Head of caudate nucleus (tissue), 42 donors: ENCODE measurements at places on chromosomes 16 and 17.

DNA sequence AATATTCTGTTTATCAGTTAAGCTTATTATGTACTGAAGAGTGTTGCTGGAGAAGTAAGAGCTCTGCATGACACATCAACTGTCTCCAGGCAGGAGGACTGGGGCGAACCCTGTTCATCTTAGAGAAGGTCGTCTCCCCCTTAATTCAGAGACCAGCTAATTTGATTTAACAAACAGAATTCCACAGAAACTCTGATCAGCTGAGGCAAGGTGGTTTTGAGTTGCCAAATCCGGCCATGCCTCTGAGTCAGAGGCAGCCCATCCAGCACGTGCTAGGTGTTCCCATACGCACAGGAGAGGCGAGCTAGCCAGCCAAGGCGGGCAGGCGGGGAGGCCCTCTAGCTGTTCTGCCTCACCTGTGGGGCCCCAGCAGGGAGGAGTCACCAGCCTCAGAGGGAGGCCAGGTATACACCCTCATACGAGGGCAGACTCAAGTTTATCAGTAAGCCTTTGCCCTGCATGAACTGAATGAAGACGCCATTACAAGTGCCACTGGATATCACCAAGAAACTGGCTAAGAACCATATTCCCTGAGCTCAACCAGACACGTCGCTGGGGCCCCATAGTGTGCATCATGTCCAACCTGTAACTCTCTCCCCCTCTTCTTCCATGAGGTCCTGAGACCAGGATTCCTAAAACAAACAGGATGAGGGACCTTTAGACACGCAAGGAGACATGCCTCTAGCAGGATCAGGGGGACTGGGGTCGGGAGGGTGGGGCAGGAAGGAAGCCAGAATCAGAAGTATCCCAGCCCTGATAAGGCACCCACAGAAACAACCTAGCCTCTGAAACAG, 25.7 kb downstream of the STAT5A start:
- DNase-seq = no peak

DNA sequence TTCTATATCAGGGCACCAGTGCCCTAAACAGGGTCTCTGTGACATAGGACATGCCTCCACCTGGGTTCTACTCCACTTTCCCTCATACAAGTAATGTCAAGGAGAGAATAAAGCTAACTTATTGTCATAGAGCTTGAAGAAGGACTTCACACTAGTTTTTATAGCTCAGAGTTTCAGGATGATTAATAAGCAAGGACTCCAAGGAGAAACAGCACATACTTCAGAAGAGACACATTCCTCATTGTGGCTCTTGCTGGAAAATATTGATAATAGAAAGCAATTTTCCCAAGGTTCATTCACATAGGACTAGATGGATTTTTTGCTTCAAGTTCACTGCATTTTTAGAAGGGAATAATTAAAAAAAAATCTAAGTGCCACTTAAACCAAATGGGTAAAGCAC, 133.3 kb downstream of the CA10 start:
- no peak for DNase-seq

- DNase-seq = no peak
Observed at GRCh38 chr16:554640-555365, 5.4 kb upstream of the PRR35 start.

DNA sequence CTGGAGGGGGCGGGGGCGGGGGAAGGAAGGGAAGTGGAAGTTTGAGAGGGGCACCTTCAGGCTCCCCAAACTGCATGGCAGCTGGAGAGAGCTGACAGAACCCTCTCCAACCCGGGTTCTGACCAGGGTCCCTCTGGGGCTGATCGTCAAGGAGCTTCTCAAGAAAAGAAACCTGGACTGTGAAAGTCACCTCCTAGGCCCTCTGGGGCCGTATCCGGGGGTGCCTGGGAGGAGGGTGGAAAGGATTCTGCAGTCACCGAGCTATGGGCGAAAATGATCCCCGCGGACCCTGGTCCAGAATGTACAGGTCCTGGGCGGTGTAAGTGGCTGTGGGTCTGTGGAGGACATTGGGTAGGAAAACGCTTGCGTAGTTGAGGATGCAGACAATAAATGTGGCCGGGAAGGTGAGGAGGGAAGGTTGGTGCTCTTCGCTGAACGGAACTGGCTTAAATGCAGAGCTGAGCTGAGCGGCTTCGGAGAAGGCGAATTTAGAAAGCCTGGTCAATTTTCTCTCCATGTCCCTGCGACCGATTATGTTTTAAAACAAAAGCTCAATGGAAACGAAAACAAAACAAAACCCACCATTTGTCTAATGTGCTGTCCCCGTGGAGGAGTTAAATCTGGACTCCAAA, 3.6 kb upstream of the LHX1 start:
- no peak for DNase-seq

GRCh38 chr17:30950669-30951399, 20.0 kb upstream of the RNF135 start:
- peak; percentile 68 for DNase-seq

DNA sequence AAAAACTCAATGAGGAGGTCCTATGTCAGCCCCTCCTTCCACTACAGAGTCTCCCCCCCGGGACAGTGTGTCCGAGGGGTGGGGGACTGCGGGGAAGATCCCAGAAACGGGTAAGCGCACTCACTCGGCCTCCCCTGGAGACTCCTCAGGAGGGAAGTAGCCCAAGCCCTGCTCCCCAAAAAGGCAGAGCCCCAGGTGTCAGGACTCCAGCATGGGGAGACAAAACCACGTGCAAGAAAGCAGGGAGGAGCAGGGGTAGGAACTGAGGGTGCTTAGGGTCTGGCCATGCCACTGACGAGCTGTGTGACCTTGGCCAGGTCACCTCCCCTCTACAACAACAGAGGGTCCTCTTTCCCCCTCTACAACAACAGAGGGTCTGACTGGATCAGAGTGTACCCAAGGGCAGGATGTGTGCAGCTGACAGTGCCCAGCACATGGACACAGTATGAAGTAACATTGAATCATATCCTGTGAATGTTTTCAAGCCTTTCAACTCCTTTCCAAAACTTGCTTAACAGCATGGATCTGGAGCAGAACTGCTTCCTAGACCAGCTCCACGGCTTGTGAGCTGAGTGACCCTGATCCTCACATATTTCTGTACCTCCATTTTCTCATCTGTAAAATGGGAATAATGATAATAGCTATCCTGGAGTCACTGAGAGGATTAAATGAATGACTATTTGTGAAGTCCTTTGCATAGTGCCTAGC, 2.1 kb upstream of the NAGS start:
- DNase-seq = no peak

DNA sequence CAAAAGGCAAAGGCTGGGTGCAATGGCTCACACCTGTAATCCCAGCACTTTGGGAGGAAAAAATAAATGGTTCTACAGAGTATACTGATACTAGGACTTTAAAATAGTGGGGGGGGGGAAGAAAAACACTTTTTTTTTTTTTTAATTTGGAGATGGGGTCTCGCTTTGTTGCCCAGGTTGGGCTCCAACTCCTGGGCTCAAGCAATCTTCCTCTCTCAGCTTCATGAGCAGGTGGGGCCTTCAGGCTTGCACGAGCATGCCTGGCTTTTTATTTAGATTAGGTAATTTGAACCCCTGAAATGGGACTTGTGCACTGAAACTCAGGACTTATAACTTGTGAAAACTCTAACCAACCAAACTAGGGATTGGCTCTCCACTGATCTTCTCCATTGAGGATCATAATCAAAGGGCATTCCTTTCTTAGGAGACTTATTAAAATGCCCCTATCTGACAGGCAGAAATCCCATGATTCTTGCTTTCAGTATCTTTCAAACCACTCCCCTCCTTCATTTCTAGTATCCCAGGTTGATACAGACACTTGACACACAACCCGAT, 16.9 kb downstream of the GRB2 start:
- no peak for DNase-seq

DNA sequence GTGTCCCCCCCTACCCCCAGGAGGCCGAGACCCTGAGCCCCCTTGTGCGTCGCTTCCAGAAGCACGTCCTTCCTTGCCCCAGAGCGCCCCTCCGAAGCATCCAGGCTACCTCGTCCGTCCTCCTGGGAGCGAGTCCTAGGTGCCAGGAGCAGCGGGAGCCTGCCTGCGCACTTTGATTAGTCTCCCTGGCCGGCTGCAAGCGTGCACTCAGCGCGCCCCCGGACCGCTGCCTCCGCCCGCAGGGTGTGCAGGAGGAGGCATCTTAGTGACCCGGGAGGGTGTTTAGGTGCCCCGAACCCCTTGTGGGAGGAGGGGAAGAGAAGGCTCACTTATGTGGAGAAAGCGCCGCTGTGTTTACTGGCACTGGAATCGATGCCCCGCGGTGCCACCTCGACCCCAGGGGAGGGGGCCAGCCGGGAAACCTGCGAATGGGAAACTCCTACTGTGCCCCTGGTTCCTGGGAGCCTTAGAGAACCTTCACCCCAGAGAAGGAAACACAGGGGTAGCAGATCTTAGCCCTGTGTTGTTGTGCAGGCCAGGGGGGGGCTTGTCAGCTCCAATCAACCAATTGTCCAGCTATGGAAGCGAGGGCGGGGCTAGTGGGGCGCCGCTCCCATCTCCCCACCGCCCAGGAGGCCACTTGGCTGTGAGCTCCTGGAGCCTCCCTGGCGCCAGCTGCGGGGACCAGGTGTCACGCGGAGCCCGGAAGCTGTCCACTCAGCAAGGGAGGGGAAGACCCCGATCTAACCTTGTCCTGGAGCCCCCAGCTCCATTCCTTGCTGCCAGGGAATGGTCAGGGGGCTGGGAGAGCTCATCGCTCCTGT, 922.8 kb upstream of the EEF2KMT start:
- DNase-seq = peak; percentile 22

DNA sequence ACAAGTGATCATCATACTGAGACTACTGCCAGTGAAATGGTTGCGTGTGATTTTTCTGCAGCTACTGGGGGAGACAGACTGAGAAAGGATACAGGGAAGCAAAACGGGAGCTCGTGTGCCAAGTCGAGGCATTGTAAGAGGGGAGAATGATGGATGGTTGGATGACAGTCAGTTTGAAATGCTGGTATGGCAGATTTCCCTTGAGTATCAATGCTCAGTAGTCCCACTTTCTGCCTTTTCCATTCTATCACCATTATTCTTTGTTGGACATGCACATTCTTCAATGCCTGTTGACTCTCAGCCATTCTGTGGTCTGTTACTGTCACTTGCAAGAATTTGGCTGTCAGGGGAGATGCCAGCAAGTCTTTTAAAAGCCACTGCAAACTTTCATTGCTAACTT, 510.6 kb upstream of the RBFOX1 start:
- DNase-seq = no peak

DNA sequence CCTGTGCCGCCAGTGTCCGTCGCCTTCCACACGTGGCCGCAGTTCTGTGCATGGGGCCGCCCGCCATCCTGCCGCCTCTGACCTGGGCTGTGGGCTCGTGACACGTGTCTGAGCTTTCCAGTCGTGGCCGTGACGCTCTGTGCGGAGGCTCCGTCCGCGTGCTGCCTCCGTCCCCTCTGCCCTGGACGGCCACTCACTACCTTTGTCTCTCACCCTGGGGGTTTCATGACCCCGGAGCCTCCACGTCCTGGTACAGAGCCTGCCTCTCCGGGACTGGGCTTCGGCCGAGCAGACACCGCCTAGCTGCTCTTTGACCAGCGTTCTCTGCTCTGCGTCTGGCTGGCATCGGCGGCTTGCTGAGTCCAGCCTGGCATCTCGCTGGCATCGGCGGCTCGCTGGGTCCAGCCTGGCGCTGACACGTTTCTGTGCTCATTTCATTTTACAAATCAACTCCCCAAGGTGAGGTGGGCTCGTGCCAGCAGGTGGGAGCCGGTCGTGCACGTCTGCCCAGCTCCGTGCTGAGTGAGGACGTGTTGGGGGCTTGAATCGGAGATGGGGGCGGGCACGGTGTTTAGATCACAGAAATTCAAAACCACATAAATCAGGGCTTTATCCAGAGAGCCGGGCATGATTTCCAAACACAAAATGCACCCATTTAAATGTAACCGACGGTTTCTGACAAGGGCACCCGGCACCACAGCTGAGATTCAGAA, 44.3 kb upstream of the GNG13 start:
- DNase-seq = no peak
